ENCODE measurements at places on chromosomes 4 and X. TPM values are rescaled to one million over a fixed set of nuclear protein-coding genes. Genes with fewer than 3 reads are reported as not detected.
A peak's percentile ranks its signal among the peaks of the same experiment; 100 is the strongest.

Gene CYLC1
- not detected for total RNA-seq

Gene TMPRSS11D
- not detected for total RNA-seq

DNA sequence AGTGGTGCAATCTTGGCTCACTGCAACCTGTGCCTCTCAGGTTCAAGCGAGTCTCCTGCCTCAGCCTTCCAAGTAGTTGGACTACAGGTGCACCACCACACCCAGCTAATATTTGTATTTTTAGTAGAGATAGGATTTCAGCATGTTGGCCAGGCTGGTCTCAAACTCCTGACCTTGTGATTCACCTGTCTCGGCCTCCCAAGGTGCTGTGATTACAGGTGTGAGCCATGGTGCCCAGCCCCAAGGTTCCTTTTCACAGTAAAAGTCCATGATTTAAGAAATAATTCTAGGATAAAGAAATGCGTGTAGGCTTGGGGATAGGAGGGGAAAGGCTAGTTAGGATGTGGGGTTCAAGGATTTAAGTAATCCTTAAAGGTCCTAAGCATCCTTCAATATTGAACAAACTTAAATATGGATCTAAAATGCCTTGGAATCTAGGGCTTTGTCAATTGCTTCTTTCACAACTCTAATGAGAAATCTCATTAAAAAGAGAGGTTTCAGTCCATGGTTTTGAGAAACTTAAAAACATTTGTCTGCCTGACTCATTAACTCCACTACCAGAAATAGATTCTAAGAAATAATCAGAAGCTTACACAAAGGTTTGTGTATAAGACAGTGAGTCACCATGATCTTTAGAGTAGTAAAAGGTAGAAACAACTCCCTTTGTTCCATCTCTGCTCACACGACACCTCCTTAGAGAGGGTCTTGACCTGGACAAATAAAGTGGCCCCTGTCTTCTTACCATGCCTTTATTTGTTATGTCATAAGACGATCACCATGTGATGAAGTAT lies 203.2 kb downstream of the PTTG2 start:
- H3K27ac ChIP-seq = peak overlapping the region; percentile 56
- peaks cover 3% of the 10 kb centered on the region for H3K36me3 ChIP-seq
- no peak for DNase-seq
- no peak overlapping the region for H3K4me3 ChIP-seq

Gene MAOA
- total RNA-seq = 207 TPM

- peak overlapping the region; percentile 80 for H3K4me3 ChIP-seq
- H3K27me3 ChIP-seq = peaks cover 2% of the 10 kb centered on the region
- no peak overlapping the region for H3K27ac ChIP-seq
- no peak for DNase-seq
Measured at GRCh38 chrX:152942077-152942442, 44.2 kb downstream of the ZNF185 start.

- peaks cover 17% of the 10 kb centered on the region for H3K36me3 ChIP-seq
- H3K27me3 ChIP-seq = no peaks in the 10 kb centered on the region
Measured at GRCh38 chr4:1870328-1870577, 940 bp upstream of the NSD2 start.

GRCh38 chrX:41688835-41689234 lies at the start of gene GPR34:
GPR34 (plus strand) TSS chrX:41688973; CDS start chrX:41695634, 6,661 bp downstream.
- peaks cover 32% of the 10 kb centered on the region for H3K4me1 ChIP-seq
- no peak within 1 kb of the TSS for H3K27ac ChIP-seq
- no peak within 1 kb of the TSS for H3K4me3 ChIP-seq
- H3K27me3 ChIP-seq = no peaks in the 10 kb centered on the region
- DNase-seq = no peak

DNA sequence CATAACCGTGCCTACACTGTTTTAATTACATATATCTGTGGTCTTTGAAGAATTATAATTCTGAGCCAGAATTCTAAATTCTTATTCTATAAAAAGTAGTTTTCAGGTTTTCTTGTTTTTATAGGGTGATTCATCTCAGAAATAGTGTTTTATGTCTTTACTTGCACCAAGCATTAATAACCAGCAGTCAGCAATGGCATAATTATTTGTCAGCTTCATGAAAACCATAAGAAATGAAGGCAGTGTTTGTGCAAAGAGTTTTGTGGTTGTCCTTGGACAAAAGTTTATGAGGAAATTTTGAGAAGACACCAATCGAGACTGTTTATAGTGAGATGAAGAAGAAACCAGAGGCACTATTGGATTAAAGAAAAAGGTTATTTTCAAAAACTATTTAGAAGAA lies 37.2 kb downstream of the EDNRA start:
- no peak overlapping the region for H3K4me3 ChIP-seq
- peaks cover 1% of the 10 kb centered on the region for H3K27me3 ChIP-seq
- no peaks in the 10 kb centered on the region for H3K4me1 ChIP-seq
- H3K27ac ChIP-seq = no peak overlapping the region
- no peak for DNase-seq
- no peaks in the 10 kb centered on the region for H3K36me3 ChIP-seq

Gene SPINK2
- total RNA-seq = not detected

Gene FTHL17
- not detected for total RNA-seq
